ENCODE measurements at places on chromosomes 6 and 20.

GRCh38 chr6:148769304-148769968 lies 22.6 kb downstream of the UST start:
- DNase-seq = no peak

DNA sequence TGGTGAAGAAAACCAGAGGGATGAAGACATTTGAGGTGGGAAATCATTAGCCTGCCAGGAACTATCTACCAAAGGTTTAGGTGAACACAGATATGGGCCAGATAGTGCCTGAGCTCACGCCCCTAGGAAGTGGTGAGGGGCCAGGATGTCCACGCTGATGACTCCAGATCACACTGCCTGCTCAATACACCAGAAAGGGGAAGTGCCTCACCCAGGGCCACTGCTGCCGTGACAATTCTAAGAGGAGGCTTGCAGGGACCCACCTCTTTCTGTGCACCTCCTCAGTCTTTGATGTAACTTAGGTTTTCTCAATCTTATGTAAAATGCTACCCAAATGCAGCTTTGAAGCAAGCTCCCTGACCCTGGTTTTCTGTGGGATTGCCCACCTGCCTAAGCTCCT lies 5.4 kb upstream of the RAB44 start:
- no peak for DNase-seq

DNA sequence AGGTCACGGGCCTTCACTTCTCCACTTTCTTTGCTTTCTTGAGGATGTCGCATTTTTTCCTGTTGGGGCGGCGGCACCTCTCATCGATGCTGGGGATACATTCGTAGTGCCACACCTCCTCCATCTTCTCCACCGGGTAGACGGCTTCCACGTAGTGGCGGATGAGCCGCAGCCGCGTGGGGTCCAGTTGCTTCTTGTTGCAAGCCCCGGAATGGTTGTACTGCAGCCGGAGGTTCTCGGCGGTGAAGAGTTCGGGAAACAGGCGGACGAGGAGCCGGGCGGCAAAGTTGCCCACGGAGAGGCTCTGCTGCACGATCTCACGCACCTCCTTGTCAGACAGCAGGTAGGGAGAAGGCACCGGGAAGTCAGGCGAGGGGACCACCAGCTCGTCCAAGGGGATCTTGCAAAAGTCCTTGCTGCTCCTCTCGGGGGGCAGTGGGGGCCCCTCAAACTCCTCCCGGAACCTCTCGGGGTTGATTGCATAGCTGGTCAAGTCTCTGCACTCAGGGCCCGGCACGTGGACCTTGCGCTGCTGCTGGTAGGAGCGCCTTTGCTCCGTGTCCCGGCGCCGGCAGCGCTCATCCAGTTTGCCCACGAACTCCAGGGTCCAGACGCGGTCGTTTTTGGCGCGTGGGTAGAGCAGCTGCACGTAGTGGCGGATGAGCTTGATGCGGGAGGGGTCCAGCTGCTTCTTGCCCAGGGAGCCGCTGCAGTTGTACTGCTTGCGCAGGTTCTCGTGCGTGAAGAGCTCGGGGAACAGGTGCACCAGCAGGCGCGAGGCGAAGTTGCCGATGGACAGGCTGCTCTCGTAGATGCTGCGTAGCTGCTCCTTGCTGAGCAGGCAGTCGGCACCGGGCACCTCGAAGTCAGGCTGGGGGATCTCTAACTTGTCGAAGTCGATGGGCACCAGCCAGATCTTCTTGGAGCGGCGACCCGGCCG lies 41.0 kb downstream of the MTRES1 start:
- no peak for DNase-seq

- DNase-seq = no peak
Measured at GRCh38 chr6:36336779-36337241, at the start of gene BNIP5. BNIP5 (minus strand) TSS chr6:36336888; CDS start chr6:36330690, 6,198 bp downstream.

GRCh38 chr6:104887350-104887749 lies 27.6 kb upstream of the HACE1 start:
- DNase-seq = peak; percentile 52

- no peak for DNase-seq
Measured at GRCh38 chr20:53834749-53835148, 235.6 kb downstream of the BCAS1 start.

DNA sequence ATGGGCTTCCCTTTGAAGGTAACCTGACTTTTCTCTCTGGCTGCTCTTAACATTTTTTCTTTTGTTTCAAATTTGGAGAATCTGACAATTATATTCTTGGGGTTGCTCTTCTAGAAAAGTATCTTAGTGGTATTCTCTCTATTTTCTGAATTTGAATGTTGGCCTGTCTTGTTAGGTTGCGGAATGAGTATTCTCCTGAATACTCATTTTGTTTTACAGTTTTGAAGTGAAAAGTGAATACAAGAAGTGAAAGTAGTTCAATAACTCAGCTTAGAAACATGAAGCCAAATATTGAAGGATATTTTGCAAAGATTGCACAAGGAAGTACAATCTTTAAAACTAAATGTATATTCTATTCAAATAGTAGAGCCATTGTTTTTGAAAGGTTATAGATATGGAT lies 120.2 kb upstream of the MAP3K4 start:
- DNase-seq = no peak

DNA sequence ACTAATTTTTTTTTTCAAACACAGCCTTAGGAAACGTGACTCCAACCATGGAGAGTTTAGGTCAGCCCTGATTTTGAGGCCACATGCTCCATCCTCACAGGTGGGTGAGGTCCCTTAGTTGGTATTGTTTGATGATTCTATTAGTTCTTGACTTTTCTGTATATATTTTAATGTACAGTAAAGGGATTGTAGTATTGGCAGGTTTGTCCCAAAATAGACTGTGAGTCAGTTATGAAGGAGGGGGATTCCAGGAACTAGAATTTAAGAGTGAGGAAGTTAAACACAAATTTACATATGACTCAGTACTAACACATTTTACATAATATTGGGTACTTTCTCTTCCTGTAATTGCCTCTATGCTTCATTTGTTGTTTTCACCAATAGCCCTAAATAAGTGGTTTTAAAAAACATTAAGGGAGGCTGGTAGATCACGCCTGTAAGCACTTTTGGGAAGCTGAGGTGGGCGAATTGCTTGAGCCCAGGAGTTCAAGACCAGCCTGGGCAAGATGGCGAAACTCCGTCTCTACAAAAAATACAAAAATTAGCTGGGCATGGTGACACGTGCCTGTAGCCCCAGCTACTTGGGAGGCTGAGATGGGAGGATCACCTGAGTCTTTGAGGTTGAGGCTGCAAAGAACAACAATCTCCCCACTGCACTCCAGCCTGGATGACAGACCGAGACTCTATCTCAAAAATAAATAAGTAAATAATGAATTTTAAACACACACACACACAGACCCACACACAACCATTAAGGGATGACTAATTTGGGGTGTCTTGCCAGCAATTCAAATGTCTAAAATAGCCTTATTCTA lies 81.8 kb downstream of the SGK1 start:
- peak; percentile 84 for DNase-seq

All from fibroblast of skin of abdomen (primary cell).